ENCODE measurements at places on chromosomes 11 and 22.

GRCh38 chr11:45659031-45659817, 6.2 kb downstream of the CHST1 start:
- no peak for DNase-seq

- no peak for DNase-seq
Observed at GRCh38 chr11:113574171-113574570, 99.0 kb upstream of the DRD2 start.

DNA sequence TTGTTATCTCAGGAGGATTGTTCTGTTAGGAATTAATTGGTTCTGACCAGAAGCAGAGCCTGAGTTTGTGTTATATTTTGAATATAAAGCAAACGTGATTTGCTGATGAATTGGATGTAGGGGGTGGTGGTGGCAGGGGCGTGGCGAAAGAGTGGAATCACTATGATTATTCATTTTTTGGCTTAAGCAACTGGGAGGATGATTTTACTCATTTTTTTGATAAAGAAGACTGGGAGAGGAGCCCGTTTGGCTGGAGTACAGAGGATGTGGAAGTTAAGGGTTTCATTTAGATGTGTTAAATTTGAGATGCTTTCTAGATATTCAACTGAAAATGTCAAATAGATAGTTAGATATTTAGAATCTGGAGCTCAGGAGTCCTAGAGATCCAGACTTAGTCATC, 83.4 kb upstream of the MYO18B start:
- DNase-seq: no peak

- DNase-seq: no peak
Observed at GRCh38 chr11:95450547-95451123, 219.6 kb upstream of the SESN3 start.

- no peak for DNase-seq
Observed at GRCh38 chr11:134574947-134575346, 162.9 kb upstream of the B3GAT1 start.

DNA sequence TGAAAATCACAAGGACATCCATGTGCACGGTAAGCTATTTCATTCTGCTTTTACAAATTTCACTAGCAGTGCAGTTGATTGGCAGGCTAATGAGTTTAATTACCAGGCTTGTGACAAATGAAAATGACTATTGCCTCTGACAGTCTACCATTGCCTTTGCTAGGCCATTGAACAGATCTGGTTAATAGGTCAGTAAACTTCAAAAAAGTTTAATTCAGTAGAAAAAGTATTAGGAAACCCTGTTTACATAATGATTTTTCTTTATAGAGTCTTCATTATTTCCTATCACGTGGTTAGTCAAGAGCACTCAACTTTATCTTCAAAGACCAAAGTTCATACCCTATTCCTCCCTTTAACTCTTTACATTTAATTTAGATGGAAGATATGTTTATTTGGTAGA, 77.0 kb downstream of the PRMT3 start:
- no peak for DNase-seq

GRCh38 chr11:118544647-118545010, 13.6 kb downstream of the TMEM25 start:
- DNase-seq: no peak

GRCh38 chr11:44400431-44400830, 90.5 kb upstream of the ALX4 start:
- DNase-seq: no peak

DNA sequence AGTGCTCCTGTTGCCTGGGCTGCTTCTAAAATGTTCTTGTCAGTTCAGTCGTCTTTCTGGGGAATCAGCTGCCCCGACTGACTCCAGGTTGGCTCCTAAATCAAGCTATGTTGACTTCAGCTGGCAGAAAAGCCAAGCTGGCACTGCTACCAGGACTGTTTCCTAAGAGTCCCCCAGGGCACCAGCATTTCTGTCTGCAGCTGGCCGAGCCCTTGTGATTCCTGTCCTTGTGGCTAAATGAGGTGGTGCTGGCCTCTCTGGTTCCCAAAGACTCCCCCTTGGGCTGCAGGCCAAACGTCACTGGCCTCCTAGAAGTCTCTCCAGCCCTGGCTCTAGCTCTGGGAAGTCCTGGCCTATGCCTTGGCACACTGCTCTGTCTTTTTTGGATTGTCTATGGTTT, 31.1 kb downstream of the GRAMD1B start:
- no peak for DNase-seq

GRCh38 chr11:78725200-78725599, 150.5 kb upstream of the NARS2 start:
- no peak for DNase-seq

GRCh38 chr22:44543781-44544477, 45.9 kb upstream of the RTL6 start:
- DNase-seq: no peak

GRCh38 chr11:64878223-64878493, 263 bp downstream of the EHD1 start:
- DNase-seq: no peak

- no peak for DNase-seq
Observed at GRCh38 chr22:48923165-48923865, 904.4 kb downstream of the BRD1 start.

Data from GM12891 (cell line).